Stimulated activated CD4-positive, alpha-beta T cell treated with anti-CD3 and anti-CD28 coated beads, Interleukin-1b, Interleukin-23, amount 100 ng/mL, for 24 hours (primary cell): ENCODE measurements at places on chromosomes 2 and 18.
A peak's percentile ranks its signal among the peaks of the same experiment; 100 is the strongest.

GRCh38 chr2:209472871-209473270 lies 49.0 kb downstream of the MAP2 start:
- no peak for DNase-seq

DNA sequence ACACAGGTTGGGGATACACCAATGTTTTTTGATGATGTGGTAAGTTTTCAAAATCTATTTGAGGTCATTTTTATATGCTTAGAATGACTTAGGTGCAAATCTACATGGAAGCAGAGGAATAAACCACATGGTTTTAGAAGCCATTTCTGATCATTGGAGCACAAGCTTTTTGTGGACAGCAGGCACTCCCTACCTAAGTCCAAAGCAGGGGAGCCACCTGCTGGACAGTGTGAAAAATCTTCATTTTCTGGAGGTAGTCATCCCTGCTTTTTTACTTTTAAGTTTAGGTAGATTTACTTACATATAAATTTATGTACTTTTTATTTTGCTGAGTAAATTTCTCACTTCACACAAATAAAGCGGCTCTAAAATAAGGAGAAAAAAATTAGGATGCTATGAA lies 323.2 kb downstream of the PLCL1 start:
- peak; percentile 1 for DNase-seq

- no peak for DNase-seq
Measured at GRCh38 chr2:1821530-1821929, 77.2 kb upstream of the PXDN start.

DNA sequence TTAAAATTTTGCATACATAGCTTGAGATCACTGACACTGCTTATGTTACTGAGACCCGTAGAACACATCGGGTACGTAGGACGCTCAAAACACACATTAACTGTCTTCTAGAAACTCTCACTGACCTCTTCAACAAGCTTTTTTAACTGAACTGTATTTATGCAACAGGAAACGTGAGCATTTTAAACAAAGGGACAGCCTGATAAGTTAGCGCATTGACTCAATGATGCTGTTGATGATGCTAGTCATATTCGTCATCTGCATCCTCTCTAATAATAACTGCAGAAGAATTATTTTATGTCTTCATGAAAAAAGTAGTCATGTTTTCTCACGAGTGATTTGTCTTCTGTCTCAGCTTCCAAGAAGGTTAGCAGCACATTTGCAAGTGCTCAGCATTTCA lies 824.0 kb downstream of the DCDC2C start:
- no peak for DNase-seq

DNA sequence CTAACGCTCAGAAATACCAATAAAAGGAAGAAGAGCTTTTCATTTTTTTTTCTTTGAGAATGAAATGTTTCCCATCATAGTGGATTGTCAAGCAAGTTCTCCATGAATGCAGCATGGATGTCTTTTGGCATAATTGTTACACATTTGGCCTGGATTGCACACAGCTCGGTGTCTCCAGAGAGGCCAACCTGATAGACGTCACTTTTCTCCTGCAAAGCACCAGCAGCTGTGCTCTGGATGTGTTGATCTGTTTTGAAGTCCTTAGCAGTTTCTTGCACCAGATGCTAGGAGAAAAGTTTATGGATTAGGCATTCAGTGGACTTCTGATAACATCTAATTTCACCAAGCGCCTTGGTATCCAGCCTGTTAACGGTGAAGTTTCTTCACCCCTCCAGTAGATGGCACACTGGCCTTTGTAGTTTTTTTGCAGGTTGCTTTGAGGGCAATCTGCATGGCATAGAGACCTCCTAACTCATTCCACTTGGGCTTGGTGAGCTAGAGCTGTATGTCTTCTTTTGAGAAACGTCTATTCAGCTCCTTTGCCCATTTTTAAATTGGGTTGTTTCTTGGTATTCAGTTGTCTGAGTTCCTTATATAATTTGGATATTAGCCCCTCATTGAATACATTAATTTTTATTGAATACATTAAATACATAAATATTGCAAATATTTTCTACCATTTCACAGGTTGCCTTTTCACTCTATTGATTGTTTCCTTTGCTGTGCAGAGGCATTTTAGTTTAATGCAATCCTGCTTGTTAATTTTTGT lies 59.7 kb downstream of the PTH2R start:
- DNase-seq: no peak

DNA sequence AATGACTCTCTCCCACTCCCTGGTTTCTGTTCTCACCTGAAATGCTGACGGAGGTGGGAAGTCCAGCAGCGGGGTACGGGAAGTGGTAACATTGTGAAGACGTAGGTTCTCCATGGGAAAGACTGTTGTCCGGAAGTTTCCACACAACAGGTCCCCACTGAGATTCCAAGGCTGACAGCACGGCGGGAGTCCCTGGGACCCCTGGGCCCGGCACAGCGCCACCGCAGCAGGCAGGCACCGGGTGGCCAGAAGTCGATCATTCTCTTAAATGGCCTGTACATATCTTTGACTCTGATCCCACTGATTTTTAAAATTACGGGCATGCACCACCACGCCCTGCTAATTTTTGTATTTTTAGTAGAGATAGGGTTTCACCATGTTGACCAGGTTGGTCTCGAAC lies 201.0 kb upstream of the SALL3 start:
- DNase-seq: no peak

GRCh38 chr2:173568054-173568453 lies 213.4 kb downstream of the CDCA7 start:
- DNase-seq: no peak

- DNase-seq: no peak
Measured at GRCh38 chr2:12636837-12637581, 79.7 kb upstream of the TRIB2 start.

GRCh38 chr2:213129311-213129710 lies 22.1 kb downstream of the IKZF2 start:
- no peak for DNase-seq

DNA sequence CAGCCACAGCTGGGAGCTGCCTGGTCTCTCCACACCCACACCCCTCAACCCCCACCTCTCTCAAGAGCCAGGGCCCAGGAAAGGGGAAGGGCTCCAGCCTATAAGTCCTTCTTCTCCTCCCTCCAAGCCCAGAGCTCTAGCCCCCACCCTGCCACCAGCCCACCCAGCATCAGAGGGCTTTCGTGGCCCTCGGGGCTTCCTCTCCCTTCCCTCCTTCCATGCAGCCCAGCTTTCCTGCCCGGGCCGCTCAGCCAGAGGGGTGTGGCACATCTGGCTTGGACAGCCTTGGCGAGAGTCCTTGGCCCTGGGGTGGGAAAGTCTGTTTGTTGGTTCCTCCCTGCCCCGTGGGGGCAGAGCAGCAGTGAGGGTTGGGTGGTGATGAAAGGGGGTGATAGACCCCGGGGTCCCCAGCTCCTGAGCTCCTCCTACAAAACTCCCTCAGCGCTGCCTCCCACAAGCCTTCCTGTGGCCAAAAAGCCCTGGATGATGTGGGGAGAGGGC lies 7.0 kb downstream of the TNS1 start:
- no peak for DNase-seq

DNA sequence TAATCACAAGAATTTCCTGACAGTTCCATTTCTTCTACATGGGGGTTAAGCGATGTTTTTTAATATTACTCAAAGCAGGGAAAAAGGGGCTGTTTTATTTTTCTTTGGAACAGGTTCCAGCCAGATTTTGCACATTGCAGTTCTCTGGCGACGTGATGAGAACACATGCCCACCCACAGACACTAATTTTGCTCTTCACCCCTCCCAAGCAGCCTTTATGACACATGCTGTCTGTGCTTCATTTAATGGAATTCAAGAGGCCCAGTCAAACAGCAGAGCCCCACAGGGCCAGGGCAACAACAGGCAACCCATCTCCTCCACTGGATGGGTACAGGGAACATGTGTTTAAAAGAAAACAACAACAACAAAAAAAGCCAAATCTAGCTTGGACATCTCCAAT lies 70.8 kb downstream of the SPRED2 start:
- no peak for DNase-seq

GRCh38 chr2:237669628-237670392 lies 42.4 kb downstream of the LRRFIP1 start:
- no peak for DNase-seq

- DNase-seq: no peak
Measured at GRCh38 chr2:238821944-238822670, 25.8 kb upstream of the TWIST2 start.

- no peak for DNase-seq
Measured at GRCh38 chr18:43596105-43596712, 318.9 kb upstream of the SYT4 start.

DNA sequence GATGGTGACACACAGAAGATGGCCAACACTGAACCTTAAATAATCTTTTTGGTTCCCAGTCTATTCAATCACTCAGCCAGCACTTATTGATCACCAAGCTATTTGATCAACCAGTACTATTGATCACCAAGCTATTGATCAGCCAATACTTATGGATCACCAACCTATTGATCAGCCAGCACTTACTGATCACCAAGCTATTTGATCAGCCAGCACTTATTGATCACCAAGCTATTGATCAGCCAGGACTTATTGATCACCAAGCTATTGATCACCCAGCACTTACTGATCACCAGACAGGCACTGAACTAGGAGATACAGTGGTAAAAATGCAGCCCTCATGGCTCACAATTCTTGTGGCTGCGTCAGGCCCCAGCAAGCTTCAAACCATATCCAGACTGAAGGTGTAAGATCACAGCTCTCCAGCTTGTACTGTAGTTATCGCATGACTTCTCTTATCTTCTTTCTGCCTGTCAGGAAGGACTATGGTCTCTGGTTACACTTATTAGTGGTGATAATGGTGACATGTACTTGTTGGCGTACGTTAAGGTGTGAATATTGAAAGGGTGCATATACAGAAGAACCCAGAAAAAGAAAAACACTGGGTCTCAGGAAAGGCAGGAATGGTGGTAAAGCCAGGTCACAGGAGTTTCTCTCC lies 18.4 kb upstream of the B3GNT2 start:
- DNase-seq: no peak

DNA sequence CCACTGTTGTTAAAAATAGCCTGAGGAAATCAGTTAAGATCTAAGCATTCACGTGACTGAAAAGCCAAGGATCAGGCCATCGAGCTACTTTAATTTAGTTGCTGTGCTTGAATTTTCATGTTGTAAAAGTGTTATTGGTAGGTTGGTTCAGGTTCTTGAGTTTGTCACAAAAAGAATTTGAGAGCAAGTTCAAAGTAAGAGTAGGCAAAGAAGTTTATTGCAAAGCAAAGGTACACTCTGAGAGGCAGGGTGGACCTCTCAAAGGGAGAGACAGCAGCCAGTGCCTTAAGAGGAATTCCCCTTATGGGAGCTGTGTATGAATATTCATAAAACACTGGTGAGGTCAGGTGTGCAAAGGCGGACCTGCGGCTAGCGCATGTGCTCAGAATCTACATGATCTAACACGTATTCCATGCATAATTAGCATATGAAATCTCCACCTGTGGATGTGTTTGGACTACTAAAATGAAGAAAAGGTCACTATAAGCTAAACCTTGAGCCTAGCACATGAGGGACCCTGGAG lies 236.5 kb downstream of the NDUFA10 start:
- DNase-seq: no peak

GRCh38 chr2:216803791-216804190 lies 56.1 kb downstream of the TNP1 start:
- DNase-seq: no peak

DNA sequence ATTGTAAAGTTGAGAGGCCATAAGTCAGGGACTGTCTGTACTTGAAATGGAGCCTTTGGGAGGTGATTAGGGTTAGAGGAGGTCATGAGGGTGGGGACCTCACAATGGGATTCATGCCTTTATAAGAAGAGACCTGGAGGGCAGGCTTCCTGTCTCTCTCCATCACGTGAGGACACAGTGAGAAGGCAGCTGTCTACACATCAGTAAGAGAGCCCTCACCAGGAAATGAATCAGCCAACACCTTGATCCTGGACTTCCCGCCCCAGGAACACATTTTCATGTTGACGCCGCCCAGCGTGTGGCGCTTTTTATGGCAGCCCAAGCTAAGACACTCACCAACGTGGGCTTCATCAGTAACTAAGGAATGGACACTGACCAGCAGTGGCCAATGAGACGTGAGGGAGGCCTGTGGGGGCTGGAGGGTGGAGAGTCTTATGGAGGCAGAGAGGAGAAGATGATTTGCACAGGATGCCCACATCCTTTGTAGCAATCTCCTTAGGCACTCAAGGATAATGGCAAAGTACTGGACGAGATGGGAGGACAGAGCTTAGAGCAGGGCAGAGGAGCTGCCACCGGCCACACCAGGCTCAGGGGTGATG lies 162.7 kb downstream of the EIPR1 start:
- DNase-seq: no peak

- DNase-seq: no peak
Measured at GRCh38 chr2:120540719-120541552, 194.7 kb upstream of the GLI2 start.

DNA sequence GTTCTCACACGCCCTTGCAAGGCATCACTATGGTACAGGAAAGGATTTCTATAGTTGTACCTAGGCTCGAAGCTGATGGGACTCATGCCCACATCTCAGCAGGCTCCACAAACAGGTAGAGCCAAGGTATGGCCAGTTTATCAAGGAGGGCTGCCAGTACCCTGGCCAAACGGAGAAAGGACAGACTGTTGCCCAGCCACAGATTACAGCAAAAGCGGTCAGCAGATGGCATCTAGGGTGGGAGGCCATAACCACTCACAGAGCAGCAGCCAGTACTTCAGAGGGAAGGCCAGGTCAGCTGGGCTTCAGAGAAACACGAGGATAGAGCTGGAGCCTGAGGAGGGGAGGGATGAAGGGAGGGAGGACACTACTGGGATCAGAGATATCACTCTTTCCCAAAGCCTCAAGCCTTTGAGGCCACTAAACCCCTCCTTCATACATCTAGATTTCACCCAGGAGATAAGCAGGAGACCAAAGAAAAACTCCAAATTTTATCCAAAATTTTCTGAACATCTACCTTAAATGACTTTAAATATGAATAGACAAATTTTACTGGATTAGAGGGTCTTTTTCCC lies 904.2 kb upstream of the NXPH2 start:
- no peak for DNase-seq

DNA sequence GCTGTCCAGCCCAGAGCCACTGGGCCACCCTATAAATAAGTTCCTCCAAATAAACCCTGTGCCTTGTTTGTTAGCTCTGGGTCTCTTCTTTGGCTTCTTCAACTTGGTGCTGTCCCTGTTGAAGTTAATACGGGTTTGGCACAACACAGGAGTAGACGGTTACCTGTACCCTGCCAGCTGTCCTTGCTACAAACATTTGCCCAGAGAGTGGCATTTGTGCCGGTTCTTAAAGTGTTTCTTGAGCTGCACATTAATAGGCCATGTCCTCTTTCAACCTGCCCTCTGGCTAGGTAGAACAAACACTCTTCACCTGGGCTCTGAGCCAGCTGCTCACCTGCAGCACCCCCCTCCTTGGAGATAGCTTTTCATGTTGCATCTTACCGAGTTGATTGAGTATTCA lies 139.2 kb downstream of the NEDD4L start:
- DNase-seq: no peak

GRCh38 chr18:55149994-55150393 lies 190.7 kb upstream of the CCDC68 start:
- DNase-seq: no peak

DNA sequence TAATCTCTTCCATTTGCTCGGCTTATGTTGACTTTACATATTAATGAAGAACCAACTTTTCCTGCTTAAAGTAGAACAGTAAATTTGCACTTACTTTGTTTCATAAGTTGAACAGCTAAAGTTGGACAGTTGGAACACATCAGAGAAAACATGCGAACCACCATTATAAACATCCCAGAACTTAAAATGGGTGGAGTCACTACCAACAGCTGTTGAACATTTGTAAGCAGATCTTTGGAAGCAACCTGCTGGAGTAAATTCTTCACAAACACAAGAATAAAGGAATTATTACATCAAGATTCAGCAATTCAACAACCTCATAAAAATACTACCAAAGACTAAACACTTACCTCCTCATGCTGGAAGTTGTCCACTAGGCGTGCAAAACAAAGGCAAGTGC lies 96.4 kb upstream of the DNER start:
- no peak for DNase-seq
